Dorsolateral prefrontal cortex (tissue), 122 donors: ENCODE measurements at places on chromosomes 1 and 21. TPM values are rescaled to one million over a fixed set of nuclear protein-coding genes. Genes with fewer than 3 reads are reported as not detected.
A peak's percentile ranks its signal among the peaks of the same experiment; 100 is the strongest.

DNA sequence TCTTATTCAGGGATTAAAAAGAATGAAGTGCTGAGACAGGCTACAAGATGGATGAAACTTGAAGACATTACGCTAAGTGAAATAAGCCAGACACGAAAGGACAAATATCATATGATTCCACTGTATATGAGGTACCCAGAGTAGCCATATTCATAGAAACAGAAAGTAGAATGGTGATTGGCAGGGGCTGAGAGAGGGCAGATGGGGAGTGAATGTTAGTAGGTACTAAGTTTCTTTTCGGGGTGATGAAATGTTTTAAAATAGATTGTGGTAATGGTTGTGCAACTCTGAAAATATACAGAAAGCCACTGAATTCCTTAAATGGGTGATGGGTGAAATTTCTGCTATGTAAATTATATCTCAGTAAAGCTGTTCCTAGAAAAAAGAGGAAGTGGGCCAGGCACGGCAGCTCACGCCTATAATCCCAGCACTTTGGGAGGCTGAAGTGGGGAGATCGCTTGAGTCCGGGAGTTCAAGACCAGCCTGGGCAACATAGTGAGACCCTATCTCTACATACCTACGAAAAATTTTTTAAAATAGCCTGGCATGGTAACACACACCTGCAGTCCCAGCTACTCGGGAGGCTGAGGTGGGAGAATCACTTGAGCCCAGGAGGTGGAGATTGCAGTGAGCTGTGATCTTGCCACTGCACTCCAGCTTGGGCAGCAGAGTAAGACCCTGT is 15.9 kb downstream of the SLC27A3 start:
- DNase-seq, result no peak

DNA sequence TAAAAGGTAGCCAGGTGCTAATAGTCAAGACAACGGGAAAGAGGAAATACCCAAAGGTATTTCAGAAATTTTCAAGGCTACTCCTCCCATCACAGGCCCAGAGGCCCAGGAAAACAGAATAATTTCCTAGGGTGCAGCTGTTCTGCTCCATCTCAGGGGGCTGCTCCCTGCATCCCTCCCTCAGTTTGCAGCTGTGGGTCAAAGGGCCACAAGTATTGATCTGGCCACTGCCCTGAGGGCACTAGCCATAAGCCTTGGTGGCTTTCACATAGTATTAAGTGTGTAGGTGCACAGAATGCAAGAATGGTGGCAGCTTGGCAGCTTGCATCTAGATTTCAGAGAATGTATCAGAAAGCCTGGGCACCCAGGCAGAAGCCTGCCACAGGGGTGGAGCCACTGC is 179.5 kb downstream of the TTLL7 start:
- no peak for DNase-seq

SHISA4 gene
- 101 TPM for total RNA-seq

DNA sequence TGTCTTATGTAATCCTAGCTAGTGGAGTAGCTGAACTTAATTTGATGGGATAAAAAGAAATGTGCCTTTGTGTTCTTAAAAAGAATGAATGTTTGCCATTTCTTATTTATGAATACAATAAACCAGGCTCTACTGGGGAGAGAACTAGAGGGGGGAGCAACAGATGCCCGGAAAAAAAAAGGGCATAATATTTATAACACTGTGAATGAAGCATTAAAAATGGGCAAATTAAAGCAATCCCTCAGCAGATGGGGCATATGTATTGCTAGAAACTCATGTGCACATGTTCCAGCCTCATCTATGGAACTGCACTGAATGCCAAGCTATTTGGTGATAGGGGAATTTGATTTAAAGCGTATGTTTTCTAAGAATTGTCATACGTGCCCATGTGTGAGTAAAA is 42.3 kb upstream of the KCNJ6 start:
- DNase-seq, result no peak

ARHGAP30 gene
- 4.0 TPM for total RNA-seq

LCE1B gene
- total RNA-seq, result not detected

- no peak for DNase-seq
Observed at GRCh38 chr1:162476620-162477019, 21.0 kb upstream of the UHMK1 start.

GRCh38 chr21:17514124-17514845 is 1.4 kb downstream of the CXADR start:
- no peak for DNase-seq

DNA sequence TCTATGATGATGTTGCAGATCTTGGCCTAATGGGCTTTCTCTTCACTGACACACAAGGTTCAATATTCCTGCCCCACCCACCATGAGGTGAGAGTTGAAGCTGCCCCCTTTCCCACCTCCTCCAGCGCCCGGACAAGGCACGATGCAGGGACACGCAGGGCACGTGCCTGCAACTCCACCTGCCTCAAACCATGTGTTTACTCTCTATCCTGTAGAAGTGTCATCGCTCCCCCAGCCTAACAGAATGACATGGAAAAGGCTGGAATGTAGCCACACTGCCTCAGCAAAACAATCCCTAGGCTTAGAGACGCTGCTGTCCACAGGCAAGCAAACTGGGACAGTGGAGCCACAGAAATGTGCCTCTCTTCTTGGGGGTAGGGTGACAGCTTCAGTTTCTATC is 92.9 kb upstream of the SOD1 start:
- DNase-seq, result no peak

DNA sequence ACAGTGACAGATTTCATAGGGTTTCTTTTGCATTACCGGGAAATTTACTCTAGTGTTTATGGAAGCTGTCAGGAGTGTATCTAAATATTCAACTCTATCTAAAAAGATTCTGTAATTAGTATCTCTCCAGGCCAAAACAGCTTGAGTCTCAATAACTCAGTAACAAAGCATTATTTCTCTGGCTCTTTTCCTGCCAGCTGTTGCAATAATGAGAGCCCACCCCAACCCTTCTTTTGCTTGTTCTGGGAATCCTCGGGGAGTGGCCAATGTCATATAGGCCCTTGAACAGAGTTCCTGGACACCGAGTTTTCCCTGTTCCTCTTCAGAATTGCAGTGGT is 120.1 kb upstream of the SGIP1 start:
- DNase-seq, result no peak

DNA sequence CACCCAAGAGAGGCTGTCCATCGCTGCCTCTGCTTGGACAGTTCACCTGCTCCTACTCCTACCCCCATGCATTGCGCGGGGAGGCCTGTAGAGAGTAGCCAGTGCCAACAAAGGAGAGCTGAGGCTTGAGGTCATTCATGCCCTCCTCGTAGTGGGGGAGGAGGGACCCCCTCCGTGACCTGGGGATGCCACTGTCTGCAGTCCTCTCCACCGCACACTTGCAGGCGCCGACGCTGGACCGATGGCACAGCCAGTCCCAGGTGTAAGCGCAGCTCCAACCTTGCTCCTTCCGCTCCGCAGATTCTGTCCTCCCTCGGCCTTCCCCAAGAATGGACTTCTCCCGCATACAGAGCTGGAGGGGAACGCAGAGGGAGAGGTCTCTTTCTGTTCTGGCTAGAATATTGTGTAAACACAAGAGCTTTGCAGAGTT is 672 bp upstream of the PHLDA3 start:
- no peak for DNase-seq

ATXN7L2 gene
- 10.0 TPM for total RNA-seq

PALMD gene
- total RNA-seq, result 5.0 TPM

DNA sequence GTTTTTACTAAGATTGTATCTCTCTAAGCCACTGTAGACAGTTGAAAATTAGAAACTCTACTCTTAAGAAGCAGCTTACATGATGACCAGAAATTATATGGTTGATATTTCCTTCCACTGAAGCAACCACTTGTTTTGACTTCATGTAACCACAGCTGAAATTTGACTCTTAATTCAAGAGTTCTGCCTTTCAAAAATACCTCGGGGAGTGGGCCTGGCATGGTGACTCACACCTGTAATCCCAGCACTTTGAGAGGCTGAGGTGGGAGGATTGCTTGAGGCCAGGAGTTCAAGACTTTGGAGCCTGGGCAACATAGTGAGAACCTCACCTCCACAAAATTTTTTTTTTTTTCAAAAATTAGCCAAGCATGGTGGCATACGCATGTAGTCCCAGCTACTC is 4.3 kb downstream of the AMPD1 start:
- DNase-seq, result no peak

GRCh38 chr1:55081905-55082296 is 42.6 kb downstream of the PCSK9 start:
- no peak for DNase-seq

VPS26C gene
- total RNA-seq, result 58.9 TPM

GRCh38 chr1:29260531-29260930 is 24.2 kb downstream of the PTPRU start:
- DNase-seq, result no peak

- no peak for DNase-seq
Observed at GRCh38 chr1:86430376-86430775, 6.4 kb downstream of the CLCA2 start.

DNA sequence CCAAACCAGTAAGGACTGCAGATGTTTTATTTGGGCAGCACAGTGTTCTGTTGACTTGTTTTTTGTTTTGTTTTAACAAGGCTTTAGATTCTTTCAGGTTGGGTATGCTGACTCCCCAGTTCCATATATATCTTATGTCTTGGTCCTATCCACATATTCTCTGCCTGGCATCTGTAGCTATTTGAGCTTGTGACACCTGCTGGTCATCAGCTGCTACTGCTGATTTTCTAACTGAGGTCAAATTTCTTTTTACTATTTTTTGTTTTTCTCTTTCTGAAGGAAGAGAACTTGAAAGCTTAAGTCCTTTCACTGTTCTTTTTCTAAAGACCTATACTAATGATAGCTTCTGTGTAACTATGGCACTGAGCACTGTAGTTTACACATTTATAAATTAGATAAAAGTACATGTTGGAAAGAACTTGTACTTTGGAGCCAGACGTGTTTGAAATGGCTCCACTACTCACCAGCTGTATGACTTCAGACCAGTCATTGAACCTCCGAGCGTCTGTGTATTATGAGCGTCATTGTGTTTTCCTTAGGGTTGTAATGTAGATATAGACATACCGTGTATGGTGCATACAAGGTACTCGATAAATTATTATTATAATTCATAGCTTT is 109.4 kb downstream of the NRDC start:
- no peak for DNase-seq

- DNase-seq, result no peak
Observed at GRCh38 chr1:179200586-179200985, 28.9 kb downstream of the ABL2 start.

GRCh38 chr1:3651026-3651929 is 1.0 kb upstream of the TP73 start:
- DNase-seq, result no peak

C1orf210 gene
- not detected for total RNA-seq

GRCh38 chr21:43622796-43623195 is 36.5 kb downstream of the HSF2BP start:
- DNase-seq, result no peak

DNA sequence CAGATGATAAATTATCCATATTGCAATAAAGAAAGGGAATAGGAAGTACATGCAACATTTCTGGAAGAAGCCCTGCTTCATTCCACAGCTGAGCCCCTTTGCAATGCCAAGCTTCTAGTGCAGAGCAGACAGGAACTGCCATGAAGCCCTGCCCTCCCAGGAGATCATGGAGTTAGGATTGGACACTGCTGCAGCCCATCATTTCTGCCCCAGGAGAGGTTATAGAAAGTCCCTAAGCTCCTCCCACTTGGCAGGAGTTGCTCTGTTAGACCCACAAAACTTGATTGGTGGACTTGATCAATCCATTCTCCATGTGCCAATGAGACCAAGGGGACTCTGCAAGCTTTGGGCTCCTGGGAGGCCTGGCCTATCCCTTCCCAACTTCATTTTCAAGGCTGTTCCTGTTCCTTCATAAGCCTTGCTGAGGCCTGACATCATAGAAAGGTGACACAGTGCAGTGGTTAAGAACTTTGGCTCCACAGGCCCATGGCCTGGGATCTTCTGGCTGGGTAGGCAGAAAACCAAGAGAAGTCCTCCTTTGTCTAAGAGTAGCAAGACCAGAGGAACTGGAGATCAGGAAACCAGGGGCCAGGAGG is 1.3 kb upstream of the LAPTM5 start:
- no peak for DNase-seq

DNA sequence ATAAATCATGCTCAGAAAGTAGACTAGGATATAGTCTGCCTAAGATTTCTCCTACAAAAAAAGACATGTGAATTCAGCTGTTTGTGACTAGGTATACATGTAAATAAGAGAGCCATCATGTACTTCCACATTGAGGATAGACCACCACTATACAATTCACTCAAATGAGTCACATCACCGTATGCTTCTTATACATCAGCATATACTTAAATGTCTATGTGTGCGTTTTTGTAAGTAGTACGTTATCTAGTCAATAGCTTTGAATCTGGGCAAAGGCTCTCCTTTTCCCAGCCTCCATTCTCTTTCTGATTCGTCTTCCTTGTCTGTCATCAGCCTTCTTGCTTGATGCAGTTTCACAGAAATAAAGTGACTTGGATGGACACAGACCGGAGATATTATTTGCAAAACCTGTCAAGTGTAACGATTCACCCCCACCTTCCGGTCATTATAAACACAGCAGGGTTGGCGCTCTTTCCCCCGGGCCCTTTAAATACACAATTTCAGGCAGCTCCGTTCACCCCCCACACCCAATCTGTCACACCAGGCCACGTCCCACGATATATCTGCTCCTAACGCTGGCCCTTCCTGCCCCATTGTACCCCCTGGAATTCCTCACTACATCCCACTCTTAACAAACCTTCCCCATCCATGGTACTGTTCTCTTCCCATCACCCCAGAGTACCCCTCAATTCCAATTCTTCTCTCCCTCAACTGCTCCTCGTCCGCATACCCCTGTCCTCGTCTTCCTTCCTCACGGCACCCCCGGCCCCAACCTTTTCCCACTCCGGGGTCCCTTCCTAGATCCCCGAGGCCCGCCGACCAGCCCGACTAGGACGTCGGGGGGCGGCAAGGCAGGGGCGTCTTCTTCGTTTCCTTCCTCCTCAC is 636 bp downstream of the VAMP4 start:
- DNase-seq, result peak; percentile 39

GRCh38 chr1:47189844-47190508 is at the start of gene PDZK1IP1:
TSS of gene PDZK1IP1 (minus strand) at chr1:47190036. CDS start at chr1:47189932, 104 bp downstream.
- no peak for DNase-seq

HHIPL2 gene
- 0.47 TPM for total RNA-seq

CRP gene
- not detected for total RNA-seq

KLHDC8A gene
- total RNA-seq, result 11.0 TPM

DNA sequence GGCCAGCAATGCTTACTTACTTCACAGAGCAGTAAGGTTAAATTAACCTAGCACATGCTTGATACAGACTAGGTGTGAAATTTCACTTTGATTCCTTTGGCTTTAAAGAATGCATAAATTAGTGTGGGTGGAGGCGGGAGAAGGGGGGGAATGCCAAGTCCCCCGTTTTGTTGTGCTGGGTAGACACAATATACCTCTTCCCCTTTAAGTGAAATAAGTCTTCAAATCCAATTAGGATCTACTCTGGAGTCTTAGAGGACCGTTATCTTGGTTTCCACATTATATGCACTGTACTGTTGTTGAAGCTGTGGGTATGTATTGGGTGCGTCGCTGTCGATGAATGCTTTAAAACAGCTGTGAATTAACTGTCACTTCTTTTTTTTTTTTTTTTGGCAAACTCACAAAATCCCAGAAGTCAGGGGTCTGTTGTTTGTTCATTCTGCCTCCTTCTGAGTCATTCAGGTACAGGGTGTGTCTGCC is 1.6 kb upstream of the S1PR1 start:
- DNase-seq, result no peak

OLIG2 gene
- total RNA-seq, result 47.9 TPM

RGL1 gene
- 61.7 TPM for total RNA-seq
